ENCODE measurements at places on chromosomes 4 and X.

DNA sequence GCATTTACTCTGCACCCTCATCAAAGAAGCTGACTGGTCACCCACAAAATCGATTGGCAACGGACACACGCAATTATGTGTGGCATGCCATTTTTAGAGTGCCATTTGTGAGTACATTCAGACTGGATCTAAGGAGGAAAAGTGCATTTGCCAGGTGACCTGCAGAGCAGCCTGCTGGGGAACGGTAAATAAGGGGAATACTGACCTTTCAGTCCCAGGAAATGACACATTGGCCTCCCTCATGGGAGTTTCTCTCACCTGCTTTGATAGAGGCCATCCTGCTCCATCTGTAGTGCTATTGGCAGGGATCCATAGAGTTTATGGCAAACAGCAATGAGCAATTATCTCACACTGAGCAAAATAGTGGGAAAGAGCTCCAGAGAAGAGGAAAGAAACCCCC, 127.8 kb downstream of the DDX53 start:
- no peak for DNase-seq

GRCh38 chr4:54898056-54898562, 227.3 kb downstream of the KDR start:
- DNase-seq: no peak

GRCh38 chr4:7767966-7768365, 171.7 kb downstream of the AFAP1 start:
- no peak for DNase-seq

- DNase-seq: no peak
Observed at GRCh38 chrX:70453024-70453618, 8.5 kb downstream of the DLG3 start.

DNA sequence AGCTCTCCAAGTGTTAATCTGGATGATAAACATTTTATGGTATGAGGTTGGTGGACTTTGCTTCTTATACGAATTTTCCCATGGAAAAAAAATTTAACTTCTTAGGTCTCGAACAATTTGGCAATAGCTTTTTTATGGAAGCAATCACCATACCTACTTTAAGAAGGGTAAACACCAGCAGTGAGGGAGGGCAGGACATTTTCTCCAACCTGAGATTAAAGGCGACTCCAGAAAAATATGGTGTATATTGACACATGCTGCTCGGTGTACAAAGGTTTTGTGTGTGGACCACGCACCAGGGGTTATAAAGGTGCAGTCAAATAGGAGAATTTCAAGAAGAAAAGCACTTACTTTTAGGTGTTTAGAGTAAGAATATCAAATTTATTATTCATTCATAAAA, 34.2 kb upstream of the SULT1E1 start:
- no peak for DNase-seq

GRCh38 chr4:31005037-31005436, 284.9 kb downstream of the PCDH7 start:
- DNase-seq: no peak

DNA sequence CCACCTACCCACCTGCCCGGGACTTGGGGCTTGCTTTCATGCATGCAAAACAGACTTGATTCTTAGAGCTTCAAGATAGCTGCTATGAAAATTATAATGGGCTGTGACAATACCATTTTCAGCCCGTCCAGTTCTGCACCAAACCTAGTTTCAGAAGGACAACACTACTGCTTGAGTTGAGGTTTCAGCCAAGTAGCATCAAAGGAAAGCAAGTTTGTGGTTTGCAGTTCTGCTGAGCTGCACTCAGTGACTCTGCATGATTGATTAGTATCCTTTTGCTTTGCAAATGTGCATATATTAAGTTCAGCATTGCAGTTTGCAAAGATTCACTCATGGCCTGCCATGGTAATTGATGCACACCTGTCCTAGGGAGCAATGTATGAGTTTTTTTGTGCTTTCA, 442.7 kb downstream of the RPA4 start:
- DNase-seq: peak; percentile 8

DNA sequence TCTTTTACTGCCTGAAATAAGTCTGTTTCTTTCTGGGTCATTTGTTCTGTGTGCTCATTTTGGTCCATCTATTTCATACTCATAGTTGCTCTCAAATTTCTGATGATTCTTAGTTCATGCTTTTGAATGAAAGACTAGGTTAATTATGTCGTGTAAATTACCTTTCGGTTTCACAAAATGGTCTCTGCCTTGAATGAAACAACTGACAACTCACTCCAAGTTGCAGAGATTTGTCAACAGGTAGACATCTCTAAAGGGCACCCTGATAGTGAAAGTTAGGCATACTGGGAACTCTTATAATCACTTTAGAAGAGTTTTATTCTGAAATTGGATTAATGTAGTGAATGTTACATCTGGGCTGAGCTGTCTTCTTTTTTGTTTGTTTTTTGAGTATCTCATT, 726.9 kb downstream of the PDHA2 start:
- no peak for DNase-seq

Measured in GM12891 (cell line).